NCI-H1436 treated with DMSO at 0.1 percent for 48 hours (cell line): ENCODE measurements at places on chromosomes 6 and 20.

- DNase-seq = no peak
These were observed 9.6 kb downstream of the GMEB2 start for GRCh38 chr20:63617092-63617875.

- DNase-seq = no peak
These were observed 6.9 kb downstream of the MANBAL start for GRCh38 chr20:37296371-37296770.

- DNase-seq = no peak
These were observed 56.2 kb upstream of the EPB41L1 start for GRCh38 chr20:36098364-36098763.

DNA sequence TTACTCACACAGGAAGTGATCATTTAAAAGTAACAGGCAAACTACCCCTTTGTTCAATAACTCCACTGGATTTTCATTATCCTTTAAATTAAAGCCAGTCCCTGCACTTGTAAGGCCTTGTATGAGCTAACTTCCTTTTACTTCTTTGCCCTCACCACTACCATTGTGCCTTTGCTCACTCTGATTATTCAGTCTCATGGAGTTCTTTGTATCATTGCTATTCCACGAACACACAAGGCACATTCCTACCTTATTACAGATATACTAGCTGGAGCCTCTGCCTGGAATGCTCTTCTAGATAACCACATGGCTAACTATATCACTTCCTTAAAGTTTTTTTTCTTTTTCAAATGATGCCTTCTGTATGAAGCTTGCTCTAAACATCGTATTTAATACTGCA lies 748.6 kb upstream of the HS3ST5 start:
- DNase-seq = no peak

DNA sequence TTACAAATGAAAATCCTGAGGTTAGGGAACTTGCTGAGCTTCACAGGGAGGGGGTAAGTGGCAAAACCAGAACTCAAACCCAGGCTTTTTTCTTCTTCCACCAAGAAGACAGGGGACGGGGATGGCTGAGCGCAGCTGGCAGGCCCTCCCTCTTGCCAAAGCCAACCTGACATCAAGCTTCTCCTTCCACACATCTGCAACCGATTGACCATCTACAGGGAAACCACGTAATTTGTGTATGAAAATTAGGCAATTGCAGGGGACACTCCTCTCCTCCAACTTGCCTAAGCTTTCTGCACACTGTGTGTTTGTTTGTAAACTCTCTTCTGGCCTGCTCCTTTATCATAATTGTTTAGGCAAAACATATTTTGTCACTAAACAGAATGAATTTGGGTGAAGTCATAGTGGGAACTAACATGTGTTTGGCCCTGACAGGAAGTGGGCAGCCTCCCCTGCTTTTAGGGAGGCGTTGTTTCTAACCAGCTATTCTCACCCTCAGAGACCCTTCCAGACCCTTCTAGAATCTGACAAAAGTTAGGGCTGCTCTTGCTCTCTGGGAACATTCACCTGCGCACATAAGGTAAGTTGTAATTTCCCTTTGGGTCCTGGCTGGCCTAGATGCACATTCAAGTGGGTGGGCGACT lies 18.9 kb downstream of the ZNF831 start:
- no peak for DNase-seq

DNA sequence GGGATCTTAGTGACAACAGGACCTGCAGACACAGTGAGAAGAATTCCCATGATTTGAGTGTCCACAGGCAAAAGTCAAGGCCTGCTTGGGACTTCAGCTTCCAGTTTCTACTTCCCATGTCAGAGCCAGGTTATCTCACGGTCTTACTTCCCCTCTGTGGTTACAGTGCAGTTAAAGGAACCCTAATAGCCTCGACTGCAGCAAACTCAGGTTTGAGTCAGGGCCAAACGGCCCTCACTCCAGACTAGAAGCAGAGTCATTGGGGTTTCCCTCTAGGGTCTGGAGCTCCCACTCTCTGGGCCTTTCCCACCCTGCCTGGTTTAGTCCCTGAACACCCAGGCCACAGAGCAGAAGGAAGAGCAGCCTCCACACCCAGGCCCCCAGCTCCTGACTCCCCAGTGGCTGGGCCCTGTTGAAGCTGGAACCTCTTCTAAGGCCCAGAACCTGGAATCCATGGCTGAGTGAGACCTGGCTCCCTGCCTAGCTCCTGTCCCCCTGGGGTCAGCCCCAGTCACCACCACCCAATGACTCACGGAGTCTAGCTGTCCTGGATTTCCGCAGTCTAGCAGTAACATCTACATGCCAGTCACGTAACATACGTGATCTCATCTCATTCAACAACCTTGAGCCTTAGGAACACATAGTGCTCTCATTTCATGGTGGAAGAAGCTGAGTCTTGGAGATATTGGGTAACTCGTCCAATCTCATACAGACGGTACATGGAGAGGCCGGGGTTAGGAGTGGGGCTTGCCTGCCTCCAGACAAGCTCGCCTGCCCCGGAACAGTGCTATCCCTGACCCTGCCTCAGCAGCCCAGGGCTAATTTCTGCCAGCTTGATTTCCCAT lies 9.2 kb upstream of the GHRH start:
- no peak for DNase-seq

- no peak for DNase-seq
These were observed 130.5 kb upstream of the MAN1A1 start for GRCh38 chr6:119479860-119480655.
